Fibroblast of skin of right quadriceps (primary cell): ENCODE measurements at places on chromosomes 7 and 10.

DNA sequence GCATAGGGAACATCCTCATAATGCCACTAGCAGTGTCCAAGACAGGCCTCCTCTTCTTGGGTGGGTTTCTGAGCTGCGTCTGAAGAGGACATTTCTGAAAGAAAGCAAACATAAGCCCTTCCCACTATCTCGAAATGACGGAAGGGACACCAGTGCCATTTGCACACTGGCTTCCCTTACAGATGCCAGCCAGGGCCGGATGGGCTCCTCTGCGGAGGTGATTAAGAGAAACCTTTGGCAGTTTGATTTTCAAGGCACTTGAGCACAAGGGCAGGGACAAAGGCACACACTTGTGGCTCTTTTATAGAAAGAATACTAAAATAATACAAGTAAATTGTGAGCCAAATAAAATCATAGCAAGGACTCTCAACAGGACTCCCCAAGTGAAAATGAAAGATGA, 106.6 kb upstream of the CELF2 start:
- no peak for DNase-seq

DNA sequence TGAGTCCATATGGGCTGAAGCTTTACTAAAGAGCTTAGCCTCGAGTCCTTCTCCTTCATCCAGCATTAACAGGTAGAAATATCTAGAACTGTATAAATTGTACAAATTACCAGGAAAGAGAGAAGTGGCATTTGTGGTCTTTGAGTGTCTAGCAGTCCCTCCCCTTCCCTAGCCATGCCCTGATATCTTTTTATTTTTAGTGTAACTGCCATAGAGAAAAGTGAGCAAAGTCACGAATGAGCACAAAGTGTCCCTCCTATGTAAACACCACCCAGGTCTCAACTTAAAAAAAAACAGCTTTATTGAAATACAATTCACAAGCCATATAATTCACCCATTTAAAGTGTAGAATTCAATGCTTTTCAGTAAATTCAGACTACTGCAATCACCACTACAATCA, 339.0 kb upstream of the ZMIZ1 start:
- no peak for DNase-seq

- no peak for DNase-seq
These were observed 15.6 kb downstream of the GRK5 start for GRCh38 chr10:119222966-119223386.

DNA sequence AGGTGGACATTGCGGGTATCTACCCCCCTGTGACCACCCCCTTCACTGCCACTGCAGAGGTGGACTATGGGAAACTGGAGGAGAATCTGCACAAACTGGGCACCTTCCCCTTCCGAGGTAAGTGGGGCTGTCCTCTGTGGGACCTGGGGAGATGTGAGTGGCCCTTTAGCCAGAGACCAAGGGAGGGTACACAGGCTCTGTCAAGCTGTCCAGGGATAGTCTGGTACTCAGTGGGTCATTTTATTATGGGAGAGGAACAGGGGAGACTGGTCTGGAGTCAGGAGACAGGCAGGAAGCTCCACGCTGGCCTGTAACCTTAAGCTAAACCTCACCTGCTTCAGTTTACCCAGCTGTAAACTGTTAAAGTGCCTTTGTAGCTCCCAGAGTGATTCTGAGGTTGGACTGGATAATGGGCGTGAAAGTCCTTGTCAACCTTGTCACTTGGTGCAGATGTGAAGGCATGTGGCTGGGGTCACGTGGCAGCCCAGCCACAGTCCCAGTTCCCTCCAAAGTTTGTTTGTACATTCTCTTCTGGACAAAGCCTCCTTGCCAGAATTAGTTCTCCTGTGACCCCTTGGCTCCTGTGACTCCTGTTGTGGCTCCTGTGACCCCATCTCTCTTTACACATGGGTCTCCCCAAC, 729 bp downstream of the HOGA1 start:
- no peak for DNase-seq
